ENCODE measurements at places on chromosomes 11 and 22.

GRCh38 chr11:67099831-67100324, 19.2 kb upstream of the KDM2A start:
- DNase-seq: no peak

GRCh38 chr11:33507967-33508366, 192.7 kb downstream of the C11orf91 start:
- DNase-seq: no peak

GRCh38 chr11:16989554-16989953, 24.7 kb downstream of the PLEKHA7 start:
- DNase-seq: no peak

DNA sequence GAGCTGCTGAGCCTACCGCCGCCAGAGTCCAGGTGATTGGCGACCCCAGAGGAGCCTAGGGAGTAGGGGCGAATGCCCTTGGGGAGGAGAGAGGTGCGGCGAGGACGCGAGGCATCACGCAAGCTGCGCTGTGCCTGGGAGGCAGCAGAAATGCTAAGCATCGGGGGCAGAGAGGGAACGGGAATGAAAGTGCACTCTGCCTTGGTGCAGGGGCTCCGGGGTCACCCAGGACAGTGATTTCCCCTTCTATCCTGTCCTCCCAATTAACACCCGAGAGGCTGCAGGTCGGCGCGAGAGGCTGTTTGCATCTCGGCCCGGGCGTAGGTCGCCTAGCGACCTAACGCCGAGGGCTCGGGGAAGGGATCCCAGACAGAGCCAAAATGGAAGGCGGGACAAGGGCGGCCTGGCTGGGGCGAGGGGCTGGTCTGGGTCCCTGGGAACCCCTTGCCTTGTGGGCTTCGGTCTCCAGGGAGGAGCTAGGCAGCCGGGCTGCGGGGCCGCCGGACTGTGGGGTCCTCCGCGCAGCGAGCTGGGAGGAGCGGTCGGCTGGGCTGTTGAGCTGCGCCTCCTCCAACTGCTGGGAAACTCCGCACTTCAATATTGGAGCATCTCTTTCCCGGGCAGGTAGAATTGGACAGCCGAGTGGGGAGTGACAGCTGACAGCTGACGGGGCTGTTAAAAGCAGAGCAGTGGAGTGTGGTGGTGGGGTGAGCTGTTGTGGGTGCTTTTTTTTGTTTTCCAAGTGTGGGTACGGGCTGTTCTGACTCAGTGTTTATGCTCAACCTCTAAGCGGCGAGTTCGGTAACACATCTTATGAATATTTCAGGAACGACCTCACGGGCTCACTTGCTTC, 657 bp downstream of the ELMOD1 start:
- no peak for DNase-seq

DNA sequence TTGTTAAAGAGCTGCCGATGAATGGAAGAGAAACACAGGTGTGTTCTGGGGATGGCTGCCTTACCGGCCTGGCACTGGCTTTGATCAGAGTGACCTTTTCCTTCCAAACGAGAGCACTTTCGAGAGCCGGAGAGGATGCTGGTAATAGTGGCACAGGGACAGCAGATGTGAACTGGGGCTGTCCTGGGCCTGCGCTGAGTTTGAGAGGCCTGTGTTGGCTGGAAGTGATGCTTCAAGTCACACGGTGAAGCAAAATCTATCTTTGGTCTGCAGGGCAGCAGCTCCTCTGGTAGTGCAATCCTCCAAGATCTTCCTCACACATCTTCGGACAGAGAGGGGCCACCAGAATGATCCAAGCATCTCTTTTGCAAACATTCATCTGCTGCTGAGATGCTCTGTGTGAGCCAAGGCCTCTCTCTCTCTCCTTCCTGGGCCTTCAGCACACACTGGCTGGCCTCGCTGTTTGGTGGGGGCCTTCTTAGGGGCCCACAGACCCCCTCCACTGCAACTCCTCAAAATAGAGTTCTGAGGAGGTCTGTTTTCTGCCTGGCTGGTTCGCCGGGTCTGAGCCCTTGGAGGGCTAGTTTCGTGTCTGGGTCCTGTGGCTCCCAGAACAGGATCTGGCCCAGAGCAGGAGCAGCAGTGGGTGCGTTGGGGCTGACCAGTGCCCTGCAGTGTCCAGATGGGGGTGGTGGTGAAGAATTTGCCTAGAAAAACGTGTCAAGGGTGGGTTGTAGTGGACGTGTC, 6.4 kb downstream of the MPPED1 start:
- DNase-seq: no peak

- DNase-seq: peak; percentile 83
Observed at GRCh38 chr11:58905721-58906547, 33.4 kb upstream of the GLYATL1 start.

DNA sequence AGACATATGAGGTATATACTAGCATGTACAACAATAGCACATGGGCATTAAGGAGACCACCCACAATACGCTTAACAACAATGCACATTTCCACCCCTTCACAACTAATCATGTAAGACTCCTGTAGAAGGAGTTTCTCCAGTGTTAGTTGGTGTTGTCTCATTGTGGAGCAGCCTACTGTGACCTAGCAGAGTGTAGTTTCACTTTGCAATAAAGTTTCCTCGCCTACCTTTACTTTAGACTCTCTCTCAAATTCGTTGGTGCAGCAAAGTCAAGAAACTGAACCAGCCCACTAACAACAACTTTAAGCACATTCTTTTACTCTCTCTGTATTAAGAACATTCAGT, 863.6 kb downstream of the FAM181B start:
- no peak for DNase-seq

GRCh38 chr11:65572356-65573051, at the start of gene FAM89B:
Gene FAM89B, plus strand, starts transcription at chr11:65572538. Its CDS starts 132 bp downstream, at chr11:65572670.
- DNase-seq: peak; percentile 66

DNA sequence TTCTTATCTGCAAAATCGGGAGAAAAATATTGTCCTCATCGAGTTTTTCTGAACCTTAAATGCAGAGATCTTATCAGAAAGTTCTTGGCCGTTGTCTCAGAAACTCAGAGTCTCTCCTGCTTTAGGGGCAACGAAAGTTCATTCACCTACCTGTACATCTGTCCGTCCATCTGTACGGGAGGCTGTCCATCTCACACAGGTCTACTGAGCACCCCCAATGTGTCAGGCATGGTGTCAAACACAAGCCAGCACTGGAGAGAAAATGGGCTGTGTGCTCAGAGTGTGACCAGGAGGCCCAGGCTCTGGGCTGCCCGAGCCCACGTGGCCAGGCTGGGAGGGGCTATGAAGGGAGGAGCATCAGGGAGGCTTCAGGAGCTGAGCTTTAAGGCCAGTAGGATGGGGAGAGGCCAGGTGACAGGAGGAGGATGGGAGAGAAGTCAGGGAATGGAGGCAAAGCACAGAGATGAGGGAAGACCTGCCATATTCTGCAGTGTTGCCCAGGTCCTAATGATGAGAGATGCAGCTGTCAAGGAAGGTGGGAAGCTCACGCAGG, 62.4 kb upstream of the MYEOV start:
- DNase-seq: no peak

DNA sequence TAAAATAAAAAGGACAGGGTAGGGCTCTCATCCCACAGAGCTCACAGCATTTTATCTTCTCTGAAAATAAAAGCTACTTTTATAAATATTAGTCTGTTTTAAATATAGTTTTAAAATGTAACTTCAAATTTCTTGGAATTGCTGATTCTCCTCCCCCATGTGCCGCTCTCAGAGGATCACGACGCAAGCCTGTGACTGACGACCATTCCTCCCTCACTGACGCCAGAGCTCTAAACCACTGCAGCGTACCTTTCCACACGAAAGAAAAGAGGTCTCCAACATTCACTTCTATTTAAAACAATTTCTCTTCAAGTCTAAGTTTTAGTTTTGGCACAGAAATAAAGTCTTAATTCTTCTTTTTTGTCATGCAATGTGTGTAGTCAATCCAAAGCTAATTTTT, 9.3 kb downstream of the TOLLIP start:
- no peak for DNase-seq

DNA sequence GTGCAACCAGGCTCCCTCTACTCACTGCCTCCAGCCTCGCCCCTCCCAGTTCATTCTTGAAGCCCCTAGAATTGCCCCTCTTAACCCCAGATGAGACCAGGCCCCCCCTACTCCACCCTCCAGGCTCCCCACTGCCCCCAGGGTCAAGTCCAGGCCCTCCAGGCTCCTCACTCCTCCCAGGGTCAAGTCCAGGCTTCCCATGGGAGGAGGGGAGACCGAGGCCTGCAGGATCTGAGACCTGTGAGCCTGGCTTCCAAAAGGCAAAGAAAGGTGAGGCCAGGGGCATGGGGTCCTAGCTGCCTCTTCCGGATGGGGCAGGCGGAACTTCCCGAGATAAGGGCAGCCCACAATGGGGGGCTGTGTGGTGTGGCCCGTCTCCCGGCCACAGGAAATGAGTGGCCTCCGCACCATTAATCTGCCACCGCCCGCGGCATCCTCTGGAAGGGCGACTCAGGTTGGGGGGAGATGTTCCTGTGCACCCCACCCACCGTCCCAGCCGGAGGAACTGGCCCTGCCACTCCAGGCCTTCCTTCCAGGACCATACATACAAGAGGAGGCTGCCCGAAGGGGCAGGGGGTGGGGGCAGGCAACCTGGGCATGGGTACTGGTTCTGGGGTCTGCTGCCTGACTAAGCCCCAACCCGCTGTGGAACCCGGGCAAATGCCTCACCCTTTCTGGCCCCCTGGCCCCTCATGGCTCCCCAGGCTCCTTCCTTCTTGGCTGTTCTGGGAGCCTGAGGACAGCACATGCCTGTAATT, 35.1 kb upstream of the WNT11 start:
- no peak for DNase-seq

Measured in astrocyte of the cerebellum (primary cell).